Activated CD8-positive, alpha-beta memory T cell treated with anti-CD3 and anti-CD28 coated beads for 48 hours (primary cell): ENCODE measurements at places on chromosomes 7 and 10.

DNA sequence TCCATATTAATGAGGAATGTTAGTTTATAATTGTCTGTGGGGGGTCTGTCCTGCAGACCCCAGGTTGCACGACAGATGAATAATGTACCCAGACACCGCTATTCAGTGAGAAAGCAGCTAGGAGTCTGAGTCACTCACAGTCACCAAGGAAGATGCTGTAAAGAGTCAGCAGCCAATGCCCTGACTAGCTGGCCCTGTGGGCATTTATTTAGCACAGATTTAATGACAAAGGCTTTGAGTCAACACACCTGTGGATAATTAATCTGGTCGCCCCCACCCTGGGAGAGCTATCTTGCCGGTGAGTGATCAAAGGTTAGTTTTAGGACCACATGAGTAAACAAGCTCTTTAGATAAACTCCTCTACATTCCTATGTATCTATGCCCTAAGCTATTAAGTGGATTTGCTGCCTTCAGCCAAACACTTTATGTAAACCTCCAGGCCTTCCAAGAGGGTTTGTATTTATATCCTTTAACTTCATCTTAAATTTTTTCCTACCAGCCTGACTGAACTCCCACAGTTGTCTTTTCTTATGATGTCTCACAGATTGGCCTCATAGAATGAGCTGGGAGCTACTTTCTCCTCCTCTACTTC, 180.0 kb upstream of the ADCY1 start:
- DNase-seq, result no peak

- no peak for DNase-seq
Observed at GRCh38 chr7:139726485-139726869, 51.3 kb downstream of the HIPK2 start.

GRCh38 chr10:126256864-126257263, 131.4 kb downstream of the ADAM12 start:
- no peak for DNase-seq

DNA sequence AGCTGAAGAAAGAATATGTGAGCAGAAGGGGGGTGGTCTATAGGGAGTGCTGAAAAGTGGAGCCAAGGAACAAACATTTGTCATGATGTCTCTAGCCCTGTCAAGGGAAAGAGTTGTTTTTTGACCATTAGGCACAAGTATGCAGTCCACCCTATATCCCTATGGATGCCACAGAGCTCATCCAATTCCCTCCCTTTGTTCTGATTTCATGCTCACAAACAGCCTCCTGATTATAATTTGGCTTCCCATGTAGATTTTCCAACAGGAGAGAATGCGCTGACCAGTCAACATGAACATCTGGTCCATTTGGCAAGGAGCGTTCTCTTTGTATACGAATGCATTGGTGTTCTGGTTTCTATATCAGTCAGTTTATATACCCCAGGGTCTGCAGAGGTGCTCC, 12.1 kb upstream of the CEP41 start:
- DNase-seq, result no peak

- no peak for DNase-seq
Observed at GRCh38 chr7:48426331-48426965, 255.2 kb downstream of the ABCA13 start.

DNA sequence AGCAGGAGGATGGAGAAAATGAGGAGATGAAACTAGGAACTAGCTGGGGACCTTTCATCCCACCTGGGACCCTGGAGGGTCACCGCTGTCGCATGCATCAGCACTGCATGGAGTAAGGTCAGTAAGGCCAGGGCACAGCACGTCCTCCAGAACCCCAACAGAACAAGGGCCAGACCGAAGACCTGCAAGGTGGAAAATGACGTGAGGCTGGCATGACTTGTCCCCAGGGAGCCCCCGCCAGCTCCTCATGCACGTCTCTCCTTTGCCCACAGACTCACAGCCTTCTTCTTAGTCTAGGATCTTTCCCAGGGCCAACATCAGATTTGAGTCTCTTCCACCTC, 4.7 kb downstream of the ZNF488 start:
- DNase-seq, result no peak

DNA sequence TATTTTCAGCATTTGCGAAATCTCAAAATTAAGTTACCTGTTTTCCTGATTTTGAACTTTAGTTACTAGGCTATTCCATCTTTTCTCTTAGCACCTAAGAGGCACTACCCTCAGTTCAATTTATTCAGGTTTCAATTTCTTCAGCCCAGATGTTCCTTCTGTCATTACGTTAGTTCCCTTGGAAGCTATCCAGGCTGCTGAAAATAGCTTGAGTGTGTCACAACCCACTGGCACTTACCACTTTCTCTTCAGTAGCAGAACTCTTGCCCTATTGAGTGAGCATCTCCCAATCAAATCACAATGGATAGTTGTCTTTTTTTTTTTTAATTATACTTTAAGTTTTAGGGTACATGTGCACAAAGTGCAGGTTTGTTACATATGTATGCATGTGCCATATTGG, 332.7 kb upstream of the LRGUK start:
- DNase-seq, result no peak

DNA sequence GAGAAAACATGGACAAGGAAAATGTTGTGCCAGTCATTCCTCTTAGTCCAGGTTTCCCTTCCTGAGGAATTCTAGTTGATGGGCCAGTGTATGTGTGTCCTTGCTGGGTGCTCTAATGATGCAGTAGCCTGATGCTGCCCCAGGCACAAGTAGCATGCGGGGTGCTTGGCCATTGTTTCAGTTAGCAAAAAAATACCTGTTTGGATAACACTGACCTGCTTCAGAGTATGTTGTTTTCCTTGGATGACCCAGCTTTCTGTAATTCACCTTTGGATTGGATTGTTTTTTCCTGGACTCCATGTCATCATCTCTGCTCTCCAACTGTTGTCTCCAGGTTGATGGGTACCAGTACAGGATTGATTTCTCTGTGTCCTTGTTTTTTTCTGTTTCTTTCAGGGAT, 169.2 kb downstream of the SND1 start:
- DNase-seq, result no peak

DNA sequence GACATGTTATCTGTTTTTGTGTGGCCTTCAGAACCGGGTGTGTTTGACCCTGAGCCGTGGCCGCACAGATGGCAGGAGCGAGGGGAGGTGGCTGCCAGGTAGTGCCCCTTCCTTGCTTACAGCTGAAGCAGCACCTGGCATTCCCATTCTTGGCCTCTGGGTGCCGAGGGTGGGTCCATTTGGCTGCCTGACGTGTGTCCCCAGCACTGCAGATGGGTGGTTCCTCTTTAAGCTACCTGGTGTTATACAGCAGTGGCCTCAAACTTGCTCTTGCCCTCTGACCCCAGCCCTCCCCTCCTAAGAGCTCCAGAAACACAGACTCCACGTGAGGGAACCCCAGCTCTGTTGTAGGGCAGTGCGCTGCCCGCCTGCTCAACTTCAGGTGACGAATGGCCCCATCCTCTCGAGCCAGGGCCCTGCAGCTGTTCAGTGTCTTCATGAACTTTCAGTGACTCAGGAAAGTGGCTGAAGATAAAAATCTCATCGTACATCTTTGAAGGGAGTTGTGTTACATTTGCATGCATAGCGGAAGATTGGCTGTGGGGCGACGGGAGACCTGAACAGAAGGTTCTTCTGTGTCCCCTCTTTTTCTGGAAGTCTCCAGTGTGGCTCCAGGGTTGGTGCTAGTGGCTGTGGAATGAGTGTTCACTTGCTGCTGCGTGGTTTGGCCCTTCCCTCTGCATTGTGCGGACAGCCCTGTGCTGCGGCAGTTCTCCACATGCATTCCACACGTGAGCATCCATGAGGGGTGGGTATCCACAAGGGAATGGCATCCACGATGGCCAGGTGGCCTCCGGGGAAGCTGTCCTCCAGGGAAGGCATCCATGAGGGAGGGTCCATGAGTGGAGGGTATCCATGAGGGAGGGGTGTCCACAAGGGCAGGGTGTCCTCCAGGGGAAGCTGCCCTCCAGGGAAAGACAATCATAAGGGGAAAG, 91.6 kb downstream of the INPP5A start:
- no peak for DNase-seq

- DNase-seq, result no peak
Observed at GRCh38 chr10:118343549-118343948, 1.4 kb upstream of the FAM204A start.

DNA sequence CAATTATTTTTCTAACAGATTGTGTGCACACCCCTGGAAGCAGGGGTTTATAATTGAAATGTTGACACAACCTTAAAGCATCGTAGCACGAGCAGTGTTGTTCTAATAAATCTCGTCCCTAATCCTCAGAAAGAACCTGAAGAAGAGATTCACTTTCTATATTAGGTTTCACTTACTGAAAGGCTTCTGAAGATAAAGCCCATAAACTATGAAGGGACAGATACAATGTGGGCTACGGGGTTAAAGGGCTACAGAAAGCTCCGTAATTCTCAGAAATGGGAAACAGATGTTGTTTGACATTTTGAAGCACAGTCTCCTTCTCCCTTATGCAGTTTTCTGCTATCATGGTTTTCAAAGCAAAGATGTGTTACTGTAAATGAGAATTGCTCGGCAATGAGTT, 479.6 kb downstream of the GATA3 start:
- DNase-seq, result no peak

DNA sequence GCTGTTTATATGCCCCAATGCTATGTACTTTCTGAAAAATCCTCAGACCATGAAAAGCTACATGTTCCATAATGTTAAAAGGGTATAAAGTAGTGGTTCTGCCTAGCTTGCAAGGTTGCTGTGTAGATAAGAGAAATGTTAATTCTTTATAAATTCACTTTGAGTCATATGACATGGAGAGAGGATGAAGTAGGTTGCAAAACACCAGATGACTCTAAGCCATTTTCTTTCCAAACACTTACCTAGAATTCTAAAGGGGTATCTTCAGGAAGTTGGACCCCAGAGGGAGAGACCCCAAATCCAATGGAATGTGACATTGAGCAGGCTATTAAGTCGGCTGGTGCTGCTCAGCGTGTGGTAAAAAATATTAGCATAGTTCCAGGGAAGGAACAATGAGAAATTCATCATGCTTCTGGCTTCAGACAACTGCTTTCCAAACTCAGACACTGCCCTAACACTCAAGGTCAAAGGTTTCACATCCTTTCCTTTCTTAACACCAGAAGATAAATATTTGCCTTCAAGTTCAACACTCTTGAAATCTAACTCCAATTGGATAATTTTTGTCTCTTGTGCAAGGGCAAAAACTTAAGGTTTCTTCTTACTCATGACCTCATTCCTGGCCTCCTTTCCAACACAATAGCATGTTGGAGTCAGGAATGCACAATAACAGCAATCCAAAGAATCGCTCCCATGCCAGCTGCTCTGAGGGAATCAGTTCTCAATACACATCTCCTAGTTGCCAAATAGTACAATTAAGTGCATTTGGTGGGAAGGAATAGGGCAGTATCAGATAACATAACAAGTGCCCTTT, 100.7 kb upstream of the AFAP1L2 start:
- no peak for DNase-seq

DNA sequence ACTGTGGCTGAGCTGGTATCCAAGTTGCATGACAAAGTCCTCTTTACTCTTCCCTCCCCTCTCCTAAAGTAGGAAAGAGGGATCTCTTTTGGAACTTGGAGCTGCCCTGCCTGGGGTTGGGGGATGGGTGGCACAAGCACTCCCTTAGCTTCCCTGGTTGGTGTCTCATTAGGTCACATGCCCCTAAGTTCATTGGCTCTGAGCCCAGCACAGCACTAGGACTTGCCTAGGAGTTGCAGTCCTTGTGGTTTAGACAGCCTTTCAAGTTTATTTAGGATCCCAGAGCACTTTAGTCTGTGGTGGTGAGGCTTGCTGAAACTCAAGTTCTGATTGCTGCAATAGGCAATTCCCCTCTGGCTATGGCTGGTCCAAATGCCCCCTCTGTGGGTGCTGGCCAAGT, 281.4 kb downstream of the NXPH1 start:
- no peak for DNase-seq
